Smooth muscle cell of bladder (primary cell): ENCODE measurements at places on chromosomes 12 and 14. TPM values are rescaled to one million over a fixed set of nuclear protein-coding genes. Genes with fewer than 3 reads are reported as not detected.

The PPP4R4 gene
- 1.7 and 4.1 TPM in 2 replicates for total RNA-seq

The CMTM5 gene
- 0.14 and 0.18 TPM in 2 replicates for total RNA-seq

The OLR1 gene
- total RNA-seq = 0.92 and 3.1 TPM in 2 replicates

The LALBA gene
- not detected in 2 replicates for total RNA-seq

The STRAP gene
- total RNA-seq = 60.5 and 67.1 TPM in 2 replicates

The FANCM gene
- 2.7 and 3.1 TPM in 2 replicates for total RNA-seq

The TEX22 gene
- 0.37 and 0.43 TPM in 2 replicates for total RNA-seq

The C1QL4 gene
- total RNA-seq = under 0.01 TPM in 1 of 2 replicates, not detected in the other

The PPP1R3E gene
- 1.8 and 2.6 TPM in 2 replicates for total RNA-seq

The KRT6C gene
- total RNA-seq = not detected in 2 replicates
